ENCODE measurements at places on chromosomes 7 and 10.
A peak's percentile ranks its signal among the peaks of the same experiment; 100 is the strongest.

DNA sequence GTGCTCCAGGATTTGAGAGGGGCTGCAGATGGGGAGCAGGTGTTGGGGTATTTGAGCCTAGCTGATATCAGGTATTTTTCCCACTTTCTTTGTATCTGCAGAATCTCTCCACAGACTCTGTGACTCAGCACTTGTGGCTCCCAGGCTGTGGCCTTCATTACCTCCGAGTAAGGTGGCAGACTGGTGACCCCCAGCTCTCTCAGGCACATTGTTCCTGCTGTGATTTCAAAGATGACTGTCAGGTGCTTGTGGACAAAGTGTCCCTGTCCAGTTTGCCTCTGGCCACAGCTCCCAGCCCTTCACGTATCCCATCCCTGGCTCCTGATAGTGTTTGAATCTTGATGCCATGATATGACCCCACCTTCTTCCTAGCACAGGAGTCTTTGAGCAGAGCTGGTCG lies 396.8 kb upstream of the PODXL start:
- DNase-seq: no peak

DNA sequence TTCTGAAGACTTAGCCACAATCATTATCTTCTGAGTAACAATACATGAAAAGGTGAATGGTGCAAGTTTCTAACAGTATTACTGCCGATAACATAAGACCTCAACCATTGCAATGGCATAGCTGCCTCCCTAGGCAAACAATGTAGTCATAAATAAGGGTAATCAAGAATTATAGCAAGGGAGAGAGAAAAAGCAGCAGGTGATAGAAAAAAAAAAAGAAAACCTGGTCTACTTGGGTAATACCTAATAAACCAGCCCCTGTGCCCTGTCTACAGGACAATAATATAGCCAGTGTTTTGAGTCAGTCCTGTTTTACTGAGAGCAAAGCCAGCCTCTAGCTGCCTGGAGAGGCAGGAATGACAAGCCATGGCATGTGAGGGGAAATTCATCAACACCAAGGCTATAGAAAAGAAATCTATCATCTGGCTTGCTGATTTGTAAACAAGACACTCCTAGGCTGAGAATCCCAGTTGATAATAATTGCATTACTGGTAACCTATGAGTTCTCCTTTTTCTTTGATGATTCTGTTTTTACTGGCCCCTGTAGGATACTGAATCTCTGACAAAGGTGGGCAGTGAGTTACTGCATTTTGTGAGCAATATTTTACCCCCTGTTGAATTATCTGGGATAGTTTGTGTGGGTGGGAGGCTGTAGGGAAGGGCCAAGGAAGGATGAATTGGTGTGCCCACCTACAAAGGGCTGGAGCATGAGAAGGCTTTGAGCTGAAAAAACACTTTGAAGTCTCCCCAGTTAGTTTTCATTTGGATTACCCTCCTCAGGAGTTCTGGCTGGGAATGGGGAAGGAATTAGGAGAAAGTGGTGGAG lies 1.7 kb upstream of the WEE2 start:
- no peak for DNase-seq

GRCh38 chr7:53602817-53603418 lies 567.5 kb downstream of the POM121L12 start:
- no peak for DNase-seq

DNA sequence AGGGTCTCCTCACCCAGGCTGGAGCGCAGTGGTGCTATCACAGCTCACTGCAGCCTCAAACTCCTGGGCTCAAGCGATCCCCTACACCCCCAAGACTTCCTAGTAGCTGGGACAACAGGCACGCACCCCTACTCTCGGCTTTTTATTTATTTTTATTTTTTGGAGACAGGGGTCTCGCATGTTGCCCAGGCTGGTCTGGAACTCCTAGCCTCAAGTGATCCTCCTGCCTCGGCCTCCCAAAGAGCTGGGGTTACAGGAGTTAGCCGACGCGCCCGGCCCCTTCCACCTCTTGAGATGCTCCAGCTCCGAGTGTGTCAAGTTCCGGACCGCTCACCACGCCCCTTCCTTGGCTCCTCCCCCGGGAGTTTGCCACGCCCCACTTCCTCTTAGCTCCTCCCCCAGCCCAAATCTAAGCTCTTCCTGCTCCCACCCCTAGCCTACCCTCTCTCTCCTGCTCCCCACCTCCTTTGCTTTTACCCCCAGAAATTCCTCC lies 6.3 kb downstream of the NAT16 start:
- DNase-seq: peak; percentile 71

- DNase-seq: no peak
These were observed 196.8 kb upstream of the LRRN3 start for GRCh38 chr7:110894111-110894510.

DNA sequence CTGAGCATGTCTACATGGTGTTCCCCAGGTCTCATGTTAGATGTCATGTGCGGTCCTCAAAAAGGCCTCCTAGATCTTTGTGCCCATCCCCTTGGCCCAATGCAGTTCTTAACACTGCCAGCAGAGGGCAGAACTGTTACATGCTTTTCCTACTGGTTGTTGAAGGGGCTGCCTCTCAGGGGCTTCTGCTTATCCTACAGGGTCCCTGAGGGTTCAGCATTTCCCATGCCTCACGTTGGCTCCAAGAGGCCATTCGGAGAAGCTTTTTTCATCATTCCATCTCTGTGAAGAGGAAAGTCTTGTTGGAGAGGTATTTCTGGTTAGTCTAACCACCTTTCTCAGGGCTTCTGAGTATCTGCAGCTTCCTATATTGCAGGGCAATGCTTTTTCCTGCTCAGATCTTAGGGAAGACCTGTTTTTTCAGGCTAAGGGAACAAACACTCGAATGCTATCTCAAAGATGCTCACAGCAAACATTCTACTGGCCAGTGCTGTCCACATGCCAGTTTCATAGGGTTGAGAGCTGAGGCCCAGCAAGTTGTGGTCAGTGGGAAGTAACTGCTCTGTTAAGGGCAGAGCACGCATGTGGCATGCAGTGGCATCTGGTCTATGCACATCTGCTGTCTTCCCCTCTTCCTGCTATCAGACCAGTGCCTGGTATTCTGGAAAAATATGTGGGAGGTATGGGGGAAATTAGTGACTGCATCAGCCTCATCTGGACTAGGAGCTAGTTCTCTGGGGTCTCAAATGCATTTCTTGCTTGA lies 31.5 kb downstream of the MBL2 start:
- DNase-seq: peak; percentile 74

DNA sequence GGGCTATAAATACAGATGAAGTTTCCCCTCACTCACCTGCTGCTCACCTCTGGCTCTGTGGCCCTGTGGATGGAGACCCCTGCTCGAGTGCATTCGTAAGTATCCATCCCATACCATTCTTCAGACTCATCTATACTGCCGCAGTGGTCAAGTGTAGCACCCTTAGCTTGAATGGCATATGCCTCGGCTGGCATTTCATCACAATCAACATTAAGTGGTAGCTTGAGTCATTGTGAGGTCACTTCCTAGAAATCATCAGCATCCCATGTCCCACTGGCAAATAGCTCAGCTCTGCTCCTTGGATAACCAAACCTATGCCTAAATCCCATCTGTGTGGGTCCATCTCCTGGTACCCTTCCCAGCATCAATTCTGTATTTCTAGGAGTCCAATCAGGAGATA lies 38.2 kb downstream of the MDH2 start:
- DNase-seq: no peak

DNA sequence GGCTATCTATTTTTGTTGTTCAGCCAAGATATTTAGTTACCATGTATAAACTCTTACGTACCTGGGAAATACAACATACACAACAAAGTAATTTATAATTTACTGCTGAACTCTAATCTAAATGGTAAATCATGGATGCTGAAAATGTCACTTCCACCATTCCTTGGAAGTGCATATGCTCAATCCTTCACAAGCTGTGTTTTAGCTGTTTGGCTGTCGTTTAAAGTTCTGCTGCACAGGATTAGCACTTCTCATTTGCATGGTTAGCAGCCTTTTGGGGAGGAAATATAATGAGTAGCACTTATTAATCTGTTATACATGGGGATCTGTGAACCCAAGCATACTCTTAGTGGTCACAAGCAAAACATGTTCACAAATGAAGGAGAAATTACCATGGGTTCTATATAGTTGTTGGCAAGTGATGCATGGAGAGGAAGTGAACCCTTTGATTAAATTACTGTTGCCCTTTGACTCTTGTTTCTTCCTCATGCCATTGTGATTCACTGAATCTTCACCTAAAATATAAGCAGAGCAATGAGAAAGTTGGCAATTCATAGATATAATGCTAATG lies 18.5 kb downstream of the PIK3CG start:
- DNase-seq: no peak

Data from AG20443 (cell line).